Upper lobe of right lung (tissue), 1 donor: ENCODE measurements at places on chromosomes 4 and X. TPM values are rescaled to one million over a fixed set of nuclear protein-coding genes. Genes with fewer than 3 reads are reported as not detected.

DNA sequence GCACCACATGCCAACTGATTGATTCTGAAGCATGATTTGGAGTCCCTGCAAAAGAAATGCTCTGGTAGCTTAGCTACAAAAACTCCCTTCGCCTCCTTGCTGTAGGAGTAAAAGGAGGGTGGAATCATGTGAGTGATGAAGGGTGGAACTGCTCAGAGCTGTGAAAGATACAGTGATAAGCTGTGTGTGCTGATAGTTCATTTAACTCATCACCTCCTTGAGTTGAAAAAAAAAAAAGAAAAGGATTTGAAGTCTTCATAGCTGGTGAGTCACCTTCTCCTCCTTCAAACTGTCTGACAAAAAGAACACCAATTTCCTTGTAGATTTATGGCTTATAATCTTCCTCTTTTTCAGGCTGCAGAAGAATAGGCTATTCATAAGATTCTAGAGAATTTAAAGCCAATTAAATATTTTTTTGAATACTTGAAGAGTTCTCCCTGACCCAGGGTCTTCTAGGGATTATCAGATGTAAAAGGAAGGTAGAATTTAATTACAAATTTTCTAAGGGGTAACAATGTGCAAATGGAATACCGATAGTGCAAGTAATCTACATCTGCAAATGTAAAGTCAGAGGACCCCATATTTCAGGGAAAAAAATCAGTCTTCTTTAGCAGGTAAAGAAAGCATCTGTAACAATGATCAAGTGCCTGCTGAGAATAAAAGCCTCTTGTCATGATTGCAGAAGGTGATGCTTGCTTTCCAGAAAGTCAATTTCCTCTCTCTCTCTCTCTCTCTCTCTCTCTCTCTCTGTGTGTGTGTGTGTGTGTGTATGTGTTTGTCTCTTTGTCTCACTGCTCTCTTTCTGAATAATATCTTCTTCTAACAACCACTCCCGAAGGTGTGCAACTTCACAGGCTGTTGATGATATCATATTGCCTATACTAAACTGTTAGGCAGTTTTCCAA lies 208.8 kb upstream of the VEGFC start:
- H3K27ac ChIP-seq: no peak overlapping the region
- no peaks in the 10 kb centered on the region for H3K27me3 ChIP-seq
- no peak overlapping the region for H3K4me3 ChIP-seq
- H3K36me3 ChIP-seq: no peaks in the 10 kb centered on the region

- DNase-seq: no peak
- no peak overlapping the region for H3K4me3 ChIP-seq
- no peaks in the 10 kb centered on the region for H3K4me1 ChIP-seq
- H3K27me3 ChIP-seq: no peaks in the 10 kb centered on the region
Measured at GRCh38 chrX:3514996-3515395, 168.5 kb upstream of the MXRA5 start.

GRCh38 chr4:25861280-25861950 lies 1.4 kb downstream of the SEL1L3 start:
- peak overlapping the region; percentile 86 for H3K27ac ChIP-seq
- H3K27me3 ChIP-seq: no peaks in the 10 kb centered on the region
- H3K36me3 ChIP-seq: no peaks in the 10 kb centered on the region
- peaks cover 42% of the 10 kb centered on the region for H3K4me1 ChIP-seq

GRCh38 chr4:31059753-31060522 lies 339.8 kb downstream of the PCDH7 start:
- H3K36me3 ChIP-seq: no peaks in the 10 kb centered on the region
- no peak overlapping the region for H3K27ac ChIP-seq
- no peak overlapping the region for H3K4me3 ChIP-seq
- DNase-seq: no peak
- no peaks in the 10 kb centered on the region for H3K27me3 ChIP-seq

DNA sequence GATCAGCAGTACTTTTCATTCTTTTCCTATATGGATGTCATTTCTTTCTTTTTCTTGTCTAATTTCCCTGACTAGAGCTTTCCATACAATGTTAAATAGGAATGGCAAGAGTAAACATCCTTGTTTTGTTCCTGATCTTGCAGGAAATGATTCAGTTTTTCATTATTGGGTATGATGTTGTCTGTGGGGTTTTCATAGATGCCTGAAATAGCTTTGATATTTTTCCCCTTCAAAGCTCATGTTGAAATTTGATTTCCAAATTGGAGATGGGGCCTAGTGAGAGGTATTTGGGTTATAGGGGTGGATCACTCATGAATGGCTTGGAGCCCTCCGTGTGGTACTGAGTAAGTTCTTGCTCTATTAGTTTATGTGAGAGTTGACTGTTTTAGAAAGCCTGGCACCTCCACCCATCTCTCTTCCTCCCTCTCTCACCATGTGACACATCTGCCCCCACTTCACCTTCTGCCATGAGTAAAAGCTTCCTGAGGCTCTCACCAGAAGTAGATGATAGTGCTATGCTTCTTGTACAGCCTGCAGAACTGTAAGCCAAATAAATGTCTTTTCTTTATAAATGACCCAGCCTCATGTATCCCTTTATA lies 22.3 kb upstream of the VSIG1 start:
- H3K4me3 ChIP-seq: no peak overlapping the region
- H3K36me3 ChIP-seq: no peaks in the 10 kb centered on the region
- H3K4me1 ChIP-seq: no peaks in the 10 kb centered on the region

GRCh38 chr4:79632114-79632513 lies 224.1 kb upstream of the GK2 start:
- no peaks in the 10 kb centered on the region for H3K36me3 ChIP-seq
- no peak overlapping the region for H3K27ac ChIP-seq
- no peak overlapping the region for H3K4me3 ChIP-seq
- DNase-seq: no peak

DNA sequence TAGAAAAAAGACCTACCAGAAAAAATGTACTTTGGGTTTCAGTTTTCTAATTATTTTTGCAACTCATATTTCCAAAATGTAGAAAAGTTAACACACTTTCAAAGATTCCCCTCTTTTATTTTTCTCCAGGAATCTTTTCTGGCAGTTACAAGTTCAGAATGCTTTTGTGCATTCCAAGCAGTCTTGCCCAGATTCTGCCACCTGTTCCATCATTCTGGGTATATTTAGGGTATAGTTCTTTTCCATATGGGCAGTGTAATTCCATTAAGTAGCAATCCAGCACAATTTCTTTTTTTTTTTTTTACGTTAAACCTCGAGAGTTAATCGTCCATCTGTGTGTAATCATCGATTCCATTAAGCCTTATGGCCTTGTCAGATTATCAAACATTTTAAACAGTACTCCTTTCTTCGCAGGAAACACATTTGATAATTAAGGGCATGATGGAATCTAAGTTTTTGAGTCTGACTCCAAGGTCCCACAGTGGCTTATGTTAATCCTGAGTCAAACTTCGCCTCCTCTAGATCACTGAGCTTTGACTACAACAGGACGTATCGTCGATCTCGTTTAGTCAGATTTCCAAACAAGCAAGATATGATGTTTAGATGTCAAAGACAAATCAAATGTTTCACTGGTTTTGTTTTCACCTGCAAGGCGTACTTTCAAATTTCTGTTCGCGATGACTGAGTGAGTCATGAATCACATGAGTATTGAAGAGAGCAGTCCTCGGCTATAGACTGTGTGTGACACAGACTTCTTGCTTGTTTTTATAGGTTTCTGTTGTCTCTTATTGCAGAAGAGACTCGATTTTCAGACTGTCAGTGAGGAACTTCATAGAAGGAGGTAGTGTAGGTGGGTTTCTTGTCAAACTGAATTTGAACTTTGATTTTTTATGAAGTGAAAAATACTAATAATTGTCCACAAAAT lies 118.9 kb upstream of the GK2 start:
- no peaks in the 10 kb centered on the region for H3K4me1 ChIP-seq
- H3K27me3 ChIP-seq: no peaks in the 10 kb centered on the region
- H3K4me3 ChIP-seq: no peak overlapping the region
- no peak for DNase-seq
- no peak overlapping the region for H3K27ac ChIP-seq

DNA sequence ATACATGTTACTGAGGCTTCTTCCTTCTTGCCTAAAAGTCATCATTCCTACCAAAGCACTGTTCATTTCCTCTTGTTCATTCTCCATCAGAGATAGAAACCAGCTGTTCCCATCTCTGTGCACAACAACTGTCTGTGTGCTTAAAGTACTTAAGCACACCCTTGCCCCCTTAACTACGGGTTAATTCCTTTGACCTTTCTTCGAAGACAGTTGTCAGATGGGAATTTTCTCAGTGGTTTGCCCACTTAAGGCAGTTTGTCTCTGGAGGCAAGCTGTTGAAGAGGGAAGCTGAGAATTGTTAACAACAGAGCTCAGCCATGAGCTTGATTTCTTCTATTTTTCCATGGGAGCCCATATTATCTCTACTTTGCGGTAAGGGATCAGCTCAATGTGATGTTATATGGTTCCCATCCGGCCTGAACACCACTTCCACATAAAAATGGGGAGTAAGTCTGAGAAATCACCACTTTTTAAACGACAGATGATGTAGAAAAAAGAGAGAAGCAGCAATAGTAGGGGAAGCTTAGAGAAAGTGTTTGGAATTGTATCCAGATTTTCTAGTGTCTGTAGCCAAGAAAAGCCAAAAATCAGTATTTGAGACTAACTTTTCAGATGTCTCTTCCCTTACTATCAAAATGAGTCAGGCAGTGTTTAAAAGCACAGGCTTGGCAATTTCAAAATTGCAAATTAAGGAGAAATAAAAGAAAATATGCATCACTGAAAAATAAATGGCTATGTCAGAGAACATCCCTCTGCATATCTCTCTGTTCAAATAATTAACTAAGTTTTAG lies 194.4 kb downstream of the SLIT2 start:
- H3K4me3 ChIP-seq: no peak overlapping the region
- no peaks in the 10 kb centered on the region for H3K27me3 ChIP-seq
- no peak overlapping the region for H3K27ac ChIP-seq
- DNase-seq: no peak

DNA sequence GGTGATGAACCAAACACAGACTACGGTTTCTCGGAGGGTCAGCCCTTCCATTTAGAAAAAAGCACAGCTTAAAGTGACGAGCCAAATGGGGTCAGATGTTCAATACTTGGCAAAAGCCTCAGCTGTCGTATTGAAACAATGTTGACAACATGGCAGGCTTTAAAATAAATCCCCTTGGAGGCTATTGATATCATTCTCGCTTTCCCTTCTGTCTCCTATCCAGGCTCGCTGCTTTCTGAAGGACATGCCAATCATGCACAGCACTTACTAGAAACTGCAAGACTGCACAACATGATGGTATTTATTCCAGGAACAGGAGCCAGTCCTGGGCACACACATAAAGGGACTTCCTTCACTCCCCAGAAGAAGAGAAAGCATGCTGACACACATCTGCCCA lies 137.9 kb downstream of the SLC7A11 start:
- H3K27me3 ChIP-seq: no peaks in the 10 kb centered on the region
- H3K4me1 ChIP-seq: no peaks in the 10 kb centered on the region
- no peak overlapping the region for H3K4me3 ChIP-seq
- no peak for DNase-seq

DNA sequence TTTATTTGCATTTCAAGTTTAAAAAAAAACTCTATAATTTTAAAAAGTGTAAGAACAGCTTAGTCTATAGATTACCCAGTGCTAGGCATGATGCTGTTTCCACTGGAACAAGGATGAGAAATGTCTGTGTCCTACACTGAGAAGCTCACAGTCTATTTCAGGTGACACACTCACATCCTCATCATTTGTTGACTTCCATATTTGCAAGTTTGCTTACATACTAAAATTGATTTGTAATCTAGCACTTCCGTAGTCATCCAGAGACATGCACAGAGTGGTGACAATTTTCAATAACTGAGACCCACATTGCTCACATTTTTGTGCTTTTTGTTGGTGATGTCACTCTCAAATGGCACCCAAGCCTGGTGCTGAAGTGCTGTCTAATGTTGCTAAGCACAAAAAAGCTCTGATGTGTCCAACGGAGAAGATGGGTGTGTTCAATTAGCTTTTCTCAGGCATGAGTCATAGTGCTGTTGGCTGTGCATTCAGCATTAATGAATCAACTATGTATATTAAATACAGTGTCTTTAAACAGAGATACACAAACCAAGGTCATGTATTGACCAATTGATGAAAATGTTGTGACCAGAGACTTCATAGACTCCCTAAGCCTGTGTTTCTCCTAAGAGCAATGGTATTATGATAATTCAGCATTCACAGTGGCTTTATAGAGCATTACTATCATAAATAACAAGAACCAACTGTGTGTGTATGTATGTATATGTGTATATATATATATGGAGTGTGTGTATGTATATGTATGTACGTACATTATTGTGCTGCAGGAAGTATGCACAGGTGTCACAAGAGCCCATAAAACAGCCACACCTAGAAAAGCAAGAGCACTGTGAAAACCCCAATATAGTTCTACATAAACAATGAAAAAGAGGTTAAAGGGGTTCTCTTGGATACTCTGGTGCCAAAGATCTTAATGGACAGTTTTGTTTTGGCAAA lies 31.2 kb upstream of the VCX3B start:
- no peaks in the 10 kb centered on the region for H3K36me3 ChIP-seq
- H3K4me3 ChIP-seq: no peak overlapping the region
- DNase-seq: no peak
- no peaks in the 10 kb centered on the region for H3K27me3 ChIP-seq

- no peak overlapping the region for H3K4me3 ChIP-seq
- H3K4me1 ChIP-seq: no peaks in the 10 kb centered on the region
- no peak overlapping the region for H3K27ac ChIP-seq
Measured at GRCh38 chr4:153137159-153137558, 67.1 kb upstream of the TRIM2 start.

DNA sequence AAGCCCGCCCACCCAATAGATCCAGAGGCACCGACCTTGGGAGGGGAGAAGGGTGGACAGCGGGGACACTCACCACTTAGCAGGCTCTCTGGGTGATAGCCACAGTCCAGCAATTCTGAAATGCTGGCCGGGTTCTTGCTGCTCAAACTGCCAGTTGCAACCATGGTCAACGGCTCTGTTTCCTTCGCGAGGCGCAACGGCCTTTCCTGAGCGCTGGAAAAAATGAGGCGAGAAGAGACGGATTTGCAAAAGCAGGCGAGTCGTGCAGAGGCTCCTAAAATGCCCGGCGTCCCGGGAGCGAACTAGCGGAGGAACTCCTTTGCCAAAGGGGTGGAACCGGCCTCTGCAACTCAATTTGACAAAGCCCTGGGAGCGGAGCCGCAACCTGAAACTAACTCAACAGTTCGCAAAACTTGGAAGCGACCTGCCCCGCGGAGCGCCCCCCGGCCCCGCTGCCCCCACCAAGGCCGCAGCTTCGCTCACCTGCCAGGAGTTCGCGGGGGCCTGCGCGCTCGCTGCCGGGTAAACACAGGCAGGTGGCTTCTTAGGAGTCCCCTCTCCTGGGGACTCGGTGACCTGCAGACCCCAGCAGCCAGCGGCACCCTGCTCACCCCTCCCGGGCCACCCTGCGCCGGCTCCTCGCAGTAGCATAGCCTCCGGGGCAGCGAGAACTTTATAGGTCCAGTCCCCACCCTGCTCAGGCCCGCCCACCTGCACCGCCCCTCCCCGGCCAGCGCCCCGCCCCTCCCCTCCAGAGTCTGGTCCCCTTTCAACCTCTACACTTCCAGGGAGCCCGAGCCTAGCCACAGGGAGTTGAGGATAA lies at the start of gene DDIT4L:
DDIT4L (minus strand) TSS at position 649 of the 823 bp plus-strand sequence; CDS start at position 164, 485 bp downstream.
- peaks cover 4% of the 10 kb centered on the region for H3K27me3 ChIP-seq
- H3K27ac ChIP-seq: no peak within 1 kb of the TSS
- peak; percentile 76 for DNase-seq
- no peaks in the 10 kb centered on the region for H3K36me3 ChIP-seq
- H3K4me3 ChIP-seq: peak within 1 kb of the TSS; percentile 67

Gene SPANXD
- not detected for total RNA-seq

Gene VCX3A
- total RNA-seq: not detected

Gene PNMA6F
- total RNA-seq: not detected

Gene APLN
- 7.9 TPM for total RNA-seq
